ENCODE measurements at places on chromosomes 6 and 20.

- DNase-seq: no peak
These were observed 90.4 kb downstream of the CEBPB start for GRCh38 chr20:50280851-50281655.

DNA sequence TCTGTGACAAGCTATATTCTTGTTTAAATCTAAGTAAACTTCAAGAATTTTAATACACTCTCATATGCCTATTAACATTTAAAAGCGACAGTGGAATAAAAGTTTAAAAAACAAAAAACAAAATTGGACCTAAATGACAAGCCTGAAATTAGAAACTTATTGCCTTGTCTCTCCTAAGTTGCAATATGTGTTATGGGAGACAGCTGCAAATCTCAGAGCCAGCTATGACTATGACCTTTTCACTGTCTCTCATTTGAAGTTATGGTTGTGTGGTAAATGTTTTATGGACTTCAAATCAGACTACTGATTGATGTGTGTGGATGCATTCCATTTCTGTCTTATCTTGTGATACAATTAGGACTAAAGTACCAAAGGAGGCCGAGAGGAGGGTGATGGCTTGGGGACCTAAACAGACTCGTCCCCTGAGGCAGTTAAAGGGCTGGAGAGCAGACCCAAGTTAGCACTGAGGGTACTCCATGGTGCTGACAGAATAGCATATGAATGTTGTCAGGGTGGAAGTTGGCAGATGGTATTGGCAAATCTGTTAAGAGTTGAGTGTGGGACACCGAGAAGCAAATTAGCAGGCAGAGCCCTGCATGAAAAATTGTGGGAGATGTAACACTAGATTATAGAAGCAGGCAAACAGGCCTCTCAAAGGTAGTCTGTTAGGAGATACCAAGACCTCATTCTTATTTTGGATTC is 930.1 kb upstream of the MAN1A1 start:
- DNase-seq: no peak

- no peak for DNase-seq
These were observed 13.2 kb downstream of the AAR2 start for GRCh38 chr20:36249450-36249849.

GRCh38 chr6:70957284-70957617 is 391 bp upstream of the B3GAT2 start:
- DNase-seq: no peak

- DNase-seq: no peak
These were observed 56.4 kb downstream of the RALY start for GRCh38 chr20:34049897-34050695.

DNA sequence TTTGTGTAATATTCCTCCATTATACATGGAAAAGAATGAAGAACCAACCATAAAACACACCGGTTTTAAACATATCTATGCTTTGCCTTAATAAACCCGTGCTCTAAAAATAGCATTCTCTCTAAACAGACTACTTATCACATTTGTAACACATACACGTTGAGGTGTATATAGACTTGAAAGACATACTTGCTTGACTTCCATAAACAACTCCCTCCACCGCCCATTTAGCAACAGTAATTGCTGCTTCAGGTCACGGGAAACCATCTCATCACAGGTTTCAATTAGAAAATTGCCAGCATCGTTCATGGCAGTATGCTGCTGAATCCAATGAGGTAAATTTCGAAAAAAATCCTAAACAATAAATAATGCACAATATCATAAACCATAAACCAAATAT is 174.0 kb downstream of the SYNE1 start:
- DNase-seq: no peak

DNA sequence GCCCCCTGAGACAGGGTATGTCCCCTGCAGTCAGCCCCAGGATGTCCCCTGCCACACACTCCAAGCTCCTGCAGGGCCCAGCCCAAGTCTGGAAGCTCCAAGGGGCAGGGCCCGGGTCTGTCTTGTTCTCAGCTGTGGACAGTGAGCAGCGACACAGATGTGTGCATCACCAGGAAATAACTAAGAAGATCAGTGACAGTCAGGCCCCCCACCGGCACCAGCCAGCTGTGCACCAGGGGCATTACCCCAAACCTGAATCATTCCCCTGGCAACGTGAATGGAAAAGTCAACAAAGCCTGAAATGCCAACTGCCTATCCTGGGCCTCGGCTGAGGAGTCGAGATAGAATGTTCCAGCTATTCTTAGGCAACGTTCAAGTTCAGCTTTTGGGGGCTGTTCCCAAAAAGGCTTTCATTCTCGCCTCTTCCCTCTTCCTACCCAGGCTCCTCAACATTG is 105.0 kb downstream of the PREX1 start:
- DNase-seq: no peak

Data from inflammatory macrophage treated with lipopolysaccharide for 4 hours (primary cell).